ENCODE measurements at places on chromosomes 6 and 20.

DNA sequence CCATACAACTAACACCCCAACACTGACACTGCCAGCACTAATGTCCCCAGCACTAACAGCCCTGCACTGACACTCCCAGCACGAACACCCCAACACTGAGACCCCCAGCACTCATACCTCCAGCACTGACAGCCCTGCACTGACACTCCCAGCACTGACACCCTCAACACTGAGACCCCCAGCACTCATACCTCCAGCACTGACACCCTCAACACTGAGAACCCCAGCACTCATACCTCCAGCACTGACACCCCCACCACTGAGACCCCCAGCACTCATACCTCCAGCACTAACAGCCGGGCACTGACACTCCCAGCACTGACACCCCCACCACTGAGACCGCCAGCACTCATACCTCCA, 57.2 kb downstream of the ERMARD start:
- no peak for DNase-seq

DNA sequence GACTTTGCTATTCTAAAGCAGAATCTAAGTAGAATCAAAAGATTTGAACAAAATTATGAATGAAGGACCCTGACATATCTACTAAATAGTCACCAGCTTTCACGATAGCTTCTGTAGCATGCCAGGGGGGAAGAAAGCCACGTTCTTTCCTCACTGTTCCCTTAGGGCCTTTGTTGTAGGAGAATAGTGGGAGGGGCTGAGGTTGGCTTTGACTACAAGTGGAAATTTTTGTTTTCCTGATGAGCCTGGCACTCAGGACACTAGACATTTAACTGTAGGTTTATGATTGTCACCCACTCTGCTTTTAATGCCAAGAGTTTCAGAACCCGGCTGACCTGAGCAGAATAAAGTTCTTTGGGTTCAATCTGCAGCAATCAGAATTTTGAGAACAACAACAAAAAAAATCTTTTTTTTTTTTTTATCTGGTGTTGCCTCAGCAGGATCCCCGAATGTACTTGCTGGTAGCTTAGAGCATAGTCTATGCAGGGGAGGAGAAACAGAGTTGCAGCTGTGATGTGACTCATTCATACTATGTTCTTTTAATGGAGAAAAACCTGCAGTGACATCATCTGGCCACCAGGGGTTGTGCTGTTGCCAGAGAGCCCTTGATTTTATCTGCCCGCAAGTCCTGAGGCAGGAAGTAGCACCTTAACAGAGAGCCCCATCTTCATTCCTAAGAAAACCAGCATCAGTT, 38.5 kb downstream of the TPD52L1 start:
- no peak for DNase-seq

DNA sequence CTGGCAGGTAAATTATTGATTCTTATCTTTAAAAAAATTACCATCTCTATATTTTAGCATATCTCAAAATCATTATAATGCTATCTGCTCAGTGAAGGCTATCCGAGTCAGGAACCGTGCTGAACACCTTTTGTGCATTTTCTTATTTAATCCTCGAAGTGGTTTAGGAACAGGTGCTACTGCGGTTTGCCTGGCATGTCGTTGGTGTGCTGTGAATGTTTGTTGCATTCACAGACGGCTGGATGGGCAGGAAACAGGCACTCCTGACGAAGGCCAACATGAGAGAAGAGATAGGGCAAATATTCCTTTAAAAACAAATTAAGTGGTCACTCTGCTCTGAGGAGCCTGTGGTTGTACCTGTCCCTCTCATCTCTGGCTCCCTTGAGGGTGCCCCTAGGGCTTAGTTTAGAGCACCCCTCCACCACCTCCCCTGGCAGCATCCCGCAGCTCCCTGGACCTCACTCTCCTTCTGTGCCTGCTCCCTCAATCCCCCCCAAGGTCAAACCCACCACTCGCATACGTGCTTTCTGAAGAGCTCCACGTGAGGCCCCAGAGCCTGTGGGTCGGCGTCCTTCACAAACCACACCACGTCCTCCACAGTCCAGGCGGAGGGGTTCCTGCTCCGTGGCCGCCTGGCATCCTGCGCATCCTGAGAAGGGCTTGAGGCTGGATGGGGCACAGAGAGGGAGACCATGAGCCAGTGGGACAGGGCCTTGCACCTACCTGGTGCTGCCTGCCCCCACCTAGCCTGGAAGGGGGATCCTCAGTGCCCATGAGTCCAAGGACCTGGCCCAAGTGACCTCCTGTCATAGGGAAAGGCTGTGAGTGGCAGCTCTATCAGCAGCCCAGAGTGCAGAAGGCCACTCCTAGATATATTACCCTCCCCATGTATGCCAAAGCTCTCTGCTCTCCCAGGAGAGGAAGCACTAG, 116.5 kb downstream of the SCML4 start:
- no peak for DNase-seq

GRCh38 chr6:71349395-71349794, 60.8 kb downstream of the OGFRL1 start:
- peak; percentile 20 for DNase-seq

DNA sequence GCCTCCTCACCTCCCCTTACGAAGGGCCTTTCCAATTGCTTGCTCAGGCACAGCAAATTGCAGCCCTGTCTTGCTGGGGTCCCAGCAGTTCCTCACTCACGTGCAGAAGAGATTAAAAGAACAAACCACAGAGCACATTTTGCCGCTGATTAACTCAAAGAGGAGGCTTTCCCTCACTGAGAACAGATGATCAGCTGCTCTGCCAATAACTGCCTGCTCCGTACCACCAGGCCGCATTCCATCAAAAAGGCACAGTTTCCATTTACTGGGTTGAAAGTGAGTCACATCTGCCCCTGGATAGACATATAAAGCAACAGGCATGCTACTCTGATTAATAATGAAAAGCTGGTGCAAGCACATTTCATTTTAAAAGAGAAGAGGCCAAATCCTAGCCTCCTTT, 446.8 kb downstream of the PTPRT start:
- no peak for DNase-seq

GRCh38 chr6:18036781-18037180, 49.3 kb upstream of the KIF13A start:
- DNase-seq = no peak

DNA sequence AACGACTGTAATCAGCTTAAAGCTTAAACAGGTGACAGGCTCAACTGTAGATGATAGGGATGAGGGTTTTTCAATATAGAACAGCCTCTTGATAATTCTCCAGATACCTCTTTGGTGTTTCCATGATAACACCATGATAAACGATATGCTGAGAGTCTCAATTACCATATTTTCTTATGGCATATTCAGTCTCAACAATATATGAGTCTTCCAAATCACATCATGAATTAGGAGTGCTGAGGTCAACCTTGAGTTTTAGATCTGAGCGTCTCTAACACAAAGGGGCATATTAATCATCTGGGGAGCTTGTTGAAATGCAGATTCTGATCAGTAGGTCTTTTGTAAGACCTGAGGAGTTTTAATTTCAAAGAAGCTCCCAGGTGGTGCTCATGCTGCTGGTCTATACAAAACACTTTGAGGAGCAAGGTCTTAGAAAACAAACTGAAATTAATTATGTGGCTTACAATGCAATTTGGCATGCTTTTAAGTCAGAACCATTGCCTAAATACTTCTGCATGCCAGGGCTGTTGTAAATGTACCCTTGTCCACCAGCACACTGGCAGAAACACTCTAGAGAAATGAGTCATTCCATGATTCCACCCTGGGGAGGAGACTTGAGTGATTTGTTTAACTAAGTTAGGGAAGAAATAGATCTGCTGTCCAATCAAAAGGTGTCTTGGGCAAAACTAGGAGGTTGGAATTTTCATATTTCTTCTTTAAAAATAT, 49.6 kb downstream of the PTCHD4 start:
- no peak for DNase-seq

DNA sequence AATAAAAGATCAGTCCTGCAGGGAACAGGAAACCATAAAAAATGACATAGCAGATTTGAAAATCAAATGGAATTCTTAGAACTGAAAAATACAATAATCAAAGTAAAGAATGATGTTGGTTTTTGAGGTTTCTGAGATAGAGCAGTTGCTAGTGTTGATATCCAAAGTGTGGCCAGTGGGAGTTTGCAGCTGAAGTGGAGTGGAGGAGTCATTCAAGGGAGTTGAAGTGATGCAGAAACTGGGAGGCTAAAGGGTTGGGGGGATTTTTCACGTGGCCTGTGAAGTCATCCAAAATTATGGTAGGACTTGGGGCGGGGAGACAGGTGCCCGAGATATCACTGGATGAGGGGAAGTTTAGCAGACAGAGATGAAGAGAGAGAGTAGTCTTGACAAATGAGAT, 123.6 kb downstream of the CDC5L start:
- no peak for DNase-seq

GRCh38 chr20:19692685-19693119, 65.4 kb upstream of the RIN2 start:
- peak; percentile 9 for DNase-seq

DNA sequence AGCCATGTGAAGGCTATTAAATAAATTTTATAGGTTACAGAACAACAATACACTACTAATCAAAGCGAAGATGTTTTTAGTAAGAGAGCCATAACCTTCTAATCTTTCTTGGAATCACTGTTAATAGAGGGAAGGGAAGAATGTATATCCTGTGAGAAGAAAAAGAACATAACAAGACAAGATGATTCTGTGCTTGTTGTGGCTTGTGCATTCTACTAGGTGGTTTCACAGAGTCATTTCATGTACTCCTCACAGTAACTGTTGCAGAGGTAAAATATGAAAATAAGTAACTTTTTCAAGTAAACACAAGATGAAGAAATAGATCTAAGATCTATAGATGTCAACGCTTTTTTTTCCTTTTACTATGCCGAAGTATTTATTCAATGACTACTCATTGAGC, 116.9 kb upstream of the FAM83B start:
- DNase-seq = no peak

GRCh38 chr6:161543684-161544309, 269.9 kb upstream of the AGPAT4 start:
- DNase-seq = no peak

DNA sequence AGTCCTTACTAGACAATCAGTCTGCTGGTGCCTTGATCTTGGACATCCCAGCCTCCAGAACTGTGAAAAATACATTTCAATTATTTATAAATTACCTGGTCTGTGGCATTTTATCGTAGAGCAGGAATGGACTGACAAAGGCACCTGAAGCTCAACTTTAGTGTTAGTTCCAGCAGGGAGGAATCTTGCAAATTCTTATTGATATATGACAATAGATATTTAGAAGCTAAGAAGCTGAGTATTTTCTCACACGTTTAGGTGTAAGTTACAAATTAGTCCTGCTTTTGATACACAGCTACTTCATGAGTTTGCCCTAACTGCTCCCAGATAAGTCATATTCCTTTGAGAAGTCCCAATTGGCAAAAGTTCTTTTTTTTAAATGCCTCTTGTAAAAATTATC, 138.0 kb upstream of the ZNF217 start:
- DNase-seq = no peak

DNA sequence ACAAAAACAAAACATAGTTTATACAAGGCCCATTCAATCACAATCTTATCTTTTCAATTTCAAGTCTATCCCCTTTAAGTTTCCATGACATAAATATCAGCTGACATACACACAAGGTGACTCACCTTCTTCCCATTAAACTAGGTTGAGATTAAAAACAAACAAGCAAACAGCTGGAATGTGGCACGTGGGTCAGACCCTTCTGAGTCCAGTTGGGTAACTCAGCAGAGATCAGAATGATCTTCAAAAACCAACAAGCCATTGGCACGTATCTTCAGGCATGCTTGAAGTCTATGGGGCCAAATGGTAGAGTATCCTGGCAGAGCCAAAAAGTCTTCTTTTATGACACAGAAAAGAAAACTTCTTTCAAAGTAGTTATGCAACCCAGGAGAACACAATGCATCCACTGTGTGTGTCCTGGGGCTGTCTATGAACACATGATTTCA, 603.5 kb upstream of the CITED2 start:
- DNase-seq = no peak

DNA sequence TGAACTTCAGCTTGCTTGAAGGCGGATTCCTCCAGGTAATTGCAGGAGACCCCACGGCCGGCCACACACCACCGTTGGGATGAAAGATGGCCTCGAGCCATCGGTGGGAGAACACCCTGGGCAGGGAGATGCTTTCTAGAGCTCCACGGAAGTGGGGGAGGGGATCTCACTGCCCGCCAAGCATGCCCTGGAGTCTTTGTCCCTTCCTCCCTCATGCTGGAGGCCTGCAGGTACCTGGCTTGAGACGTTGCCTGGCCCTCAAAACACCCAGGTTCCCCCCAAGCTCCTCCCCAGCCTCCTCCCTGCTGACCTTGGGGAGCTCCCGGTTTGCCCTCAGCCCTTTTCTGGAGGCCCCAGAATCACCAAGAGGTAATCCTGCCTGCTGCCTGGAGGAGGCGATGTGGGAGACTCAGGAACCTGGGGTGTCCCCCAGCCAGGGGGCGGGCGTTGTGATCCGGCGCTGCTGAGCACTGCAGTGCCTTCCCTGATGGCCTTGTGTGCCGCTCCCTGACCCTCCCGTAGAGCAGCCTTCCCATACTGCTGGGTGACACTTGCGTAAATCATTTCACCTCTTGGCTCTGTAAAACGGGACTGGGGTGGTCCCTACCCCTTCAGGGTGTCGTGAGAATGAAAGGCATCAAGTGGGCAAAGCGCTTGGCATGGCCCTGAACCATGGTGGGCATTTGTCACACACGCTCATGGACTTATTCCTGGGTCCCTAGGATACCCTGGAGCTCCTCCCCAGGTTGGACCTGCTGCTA, 91.4 kb downstream of the CEBPB start:
- DNase-seq = no peak

- no peak for DNase-seq
Measured at GRCh38 chr6:165848086-165848426, 185.0 kb upstream of the PDE10A start.

- DNase-seq = no peak
Measured at GRCh38 chr20:40441771-40442170, 247.3 kb downstream of the MAFB start.

- no peak for DNase-seq
Measured at GRCh38 chr6:21639316-21639715, 45.8 kb downstream of the SOX4 start.

All from NCI-H1105 (cell line).